PC-9 (cell line): ENCODE measurements at places on chromosomes 13 and 19.

DNA sequence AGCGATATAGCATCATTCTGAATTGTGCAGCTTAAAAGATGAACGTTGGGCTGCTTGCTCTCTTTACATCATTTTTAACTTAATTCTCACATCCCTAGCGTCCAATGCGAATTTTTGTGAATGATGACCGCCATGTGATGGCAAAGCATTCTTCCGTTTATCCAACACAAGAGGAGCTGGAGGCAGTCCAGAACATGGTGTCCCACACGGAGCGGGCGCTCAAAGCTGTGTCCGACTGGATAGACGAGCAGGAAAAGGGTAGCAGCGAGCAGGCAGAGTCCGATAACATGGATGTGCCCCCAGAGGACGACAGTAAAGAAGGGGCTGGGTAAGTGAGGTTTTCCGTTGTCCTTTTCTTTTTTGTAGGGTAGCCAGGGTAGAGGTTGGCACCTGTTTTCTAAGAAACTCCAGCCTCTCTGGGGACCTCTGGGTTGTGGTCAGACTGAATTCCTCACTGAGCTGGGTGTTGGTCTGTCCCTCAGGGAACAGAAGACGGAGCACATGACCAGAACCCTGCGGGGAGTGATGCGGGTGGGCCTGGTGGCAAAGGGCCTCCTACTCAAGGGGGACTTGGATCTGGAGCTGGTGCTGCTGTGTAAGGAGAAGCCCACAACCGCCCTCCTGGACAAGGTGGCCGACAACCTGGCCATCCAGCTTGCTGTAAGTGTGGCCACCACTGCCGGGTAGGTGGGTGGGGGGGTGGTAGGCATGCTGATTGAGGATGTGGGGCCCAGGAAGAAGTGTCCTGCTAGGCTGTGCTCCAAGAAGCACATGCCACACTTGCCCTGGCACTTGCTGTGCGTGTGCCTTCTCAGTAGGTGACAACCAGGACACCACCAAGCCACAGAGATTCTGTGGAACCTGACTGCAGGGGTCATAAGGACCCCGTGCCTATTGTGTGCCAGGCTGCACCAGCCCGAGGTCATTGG, 17.0 kb downstream of the ILF3 start:
- no peak for DNase-seq

- no peak for DNase-seq
Observed at GRCh38 chr13:19586904-19587634, 25.7 kb upstream of the TPTE2 start.

GRCh38 chr13:58950911-58951310, 1212.8 kb downstream of the DIAPH3 start:
- no peak for DNase-seq

DNA sequence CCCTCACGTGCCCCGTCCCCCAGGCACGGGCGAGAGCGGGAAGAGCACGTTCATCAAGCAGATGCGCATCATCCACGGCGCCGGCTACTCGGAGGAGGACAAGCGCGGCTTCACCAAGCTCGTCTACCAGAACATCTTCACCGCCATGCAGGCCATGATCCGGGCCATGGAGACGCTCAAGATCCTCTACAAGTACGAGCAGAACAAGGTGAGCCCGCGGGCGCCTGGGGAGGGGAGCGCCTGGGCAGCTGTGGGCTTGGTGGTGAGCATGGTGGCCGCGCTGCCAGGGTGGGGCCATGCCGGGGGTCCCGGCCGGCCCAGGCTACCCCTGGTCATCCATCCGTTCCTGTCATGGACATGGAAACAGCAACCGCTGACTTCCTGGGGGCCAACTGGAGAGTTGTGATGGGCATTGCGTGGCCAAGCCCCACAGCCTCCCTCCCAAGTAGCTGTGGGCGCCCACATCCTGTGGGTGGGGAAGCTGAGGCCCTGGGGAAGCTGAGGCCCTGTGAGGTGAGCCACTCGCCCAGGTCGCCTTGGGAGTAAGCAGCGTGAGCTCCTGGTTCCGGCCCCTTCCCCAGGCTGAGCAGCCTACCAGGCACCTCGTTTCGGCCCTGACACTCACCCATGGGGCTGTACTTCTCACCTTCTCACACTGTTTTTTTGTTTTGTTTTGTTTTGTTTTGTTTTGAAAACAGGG, 16.1 kb downstream of the GNA11 start:
- no peak for DNase-seq

DNA sequence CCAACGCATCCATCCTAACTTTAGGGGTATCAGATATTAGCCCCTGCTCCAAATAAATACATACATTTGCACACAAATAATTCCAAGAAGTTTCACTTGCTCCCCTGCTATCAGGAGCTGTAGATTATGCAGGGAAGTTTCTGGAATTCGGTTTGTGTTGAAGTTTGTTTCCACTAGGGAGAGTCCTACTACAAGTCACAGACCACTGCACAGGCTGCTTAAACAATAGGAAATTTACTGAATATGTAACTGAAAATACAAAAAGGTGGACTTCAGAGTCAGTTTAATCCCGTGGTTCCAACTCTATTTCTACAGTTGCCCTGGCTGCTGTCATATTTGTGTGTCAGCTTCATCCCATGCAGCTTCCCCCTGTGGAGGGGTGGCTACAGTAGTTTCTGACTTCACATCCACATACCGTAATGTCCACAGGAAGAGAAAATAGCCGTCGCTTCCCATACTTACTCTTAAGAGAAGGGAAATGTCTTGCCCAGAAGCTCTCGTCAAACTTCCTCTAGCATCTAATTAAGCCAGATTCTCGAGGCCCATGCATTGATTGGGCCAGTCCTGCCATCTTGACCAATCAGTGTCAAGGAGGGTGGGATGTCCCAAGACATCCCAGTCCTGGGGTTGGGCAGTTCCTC, 286.6 kb downstream of the COG6 start:
- no peak for DNase-seq

DNA sequence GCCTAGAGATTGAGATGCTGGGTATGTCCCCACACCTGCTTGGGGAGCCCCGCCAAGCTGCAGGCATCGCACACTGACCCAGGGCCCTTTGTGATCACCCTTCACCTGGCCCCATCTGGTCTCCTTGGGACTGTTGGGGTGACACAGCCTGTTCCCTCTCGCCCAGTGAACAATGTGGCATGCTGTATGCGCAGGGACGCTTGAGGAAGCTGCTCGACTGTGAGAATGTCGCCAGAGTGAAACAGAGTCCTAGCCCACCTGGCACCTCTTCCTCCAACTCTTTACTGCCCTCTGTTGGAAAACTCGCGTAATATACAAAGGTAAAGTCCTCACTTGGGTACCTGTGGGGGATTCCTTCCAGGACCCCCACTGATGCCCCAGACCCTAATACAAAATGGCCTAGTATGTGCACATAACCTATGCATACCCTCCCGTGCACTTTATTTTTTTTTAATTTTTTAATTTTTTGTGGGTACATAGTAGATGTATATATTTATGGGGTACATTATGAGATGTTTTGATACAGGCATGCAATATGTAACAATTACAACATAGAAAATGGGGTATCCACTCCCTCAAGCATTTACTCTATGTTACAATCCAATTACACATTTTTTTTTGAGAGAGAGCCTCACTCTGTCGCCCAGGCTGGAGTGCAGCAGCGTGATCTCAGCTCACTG, 9.0 kb downstream of the BLOC1S3 start:
- no peak for DNase-seq

GRCh38 chr13:98557937-98558792, 18.7 kb downstream of the STK24 start:
- DNase-seq, result no peak

GRCh38 chr13:34152409-34152808, 334.5 kb downstream of the RFC3 start:
- no peak for DNase-seq

- DNase-seq, result peak; percentile 85
Observed at GRCh38 chr19:7871437-7872305, 2.5 kb downstream of the PRR36 start.

DNA sequence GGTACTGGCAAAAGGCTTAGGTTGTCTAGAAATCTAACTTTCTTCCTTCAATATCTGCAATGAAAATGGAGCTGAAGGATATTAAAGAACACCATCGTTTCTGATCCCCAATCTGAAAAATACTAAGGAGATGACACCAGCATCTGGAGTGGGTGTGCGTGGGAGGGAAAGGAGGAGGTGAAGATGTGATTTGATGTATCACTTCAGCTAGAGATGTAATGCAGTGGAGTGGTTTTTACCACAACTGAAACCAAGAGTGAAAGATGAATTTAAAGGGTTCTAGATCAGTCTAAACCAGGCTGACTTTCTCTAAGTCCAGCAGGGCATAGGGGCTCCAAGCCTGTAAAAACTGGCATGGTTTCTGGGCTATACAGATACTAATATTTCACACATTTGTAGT, 148.4 kb downstream of the AKAP11 start:
- no peak for DNase-seq

- no peak for DNase-seq
Observed at GRCh38 chr13:43448605-43449336, 338.0 kb downstream of the ENOX1 start.

DNA sequence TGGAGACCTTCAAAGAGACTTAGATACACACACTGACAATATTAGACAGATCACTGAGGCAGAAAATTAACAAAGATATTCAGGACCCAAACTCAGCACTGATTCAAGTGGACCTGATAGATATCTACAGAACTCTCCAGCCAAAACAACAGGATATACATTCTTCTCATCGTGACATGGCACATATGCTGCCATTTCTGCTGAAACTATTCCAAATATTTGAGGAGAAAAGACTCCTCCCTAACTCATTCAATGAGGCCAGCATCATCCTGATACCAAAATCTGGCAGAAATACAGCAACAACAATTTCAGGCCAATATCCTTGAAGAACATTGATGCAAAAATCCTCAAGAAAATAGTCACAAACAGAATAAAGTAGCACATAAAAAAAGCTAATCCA, 53.3 kb downstream of the TRPC4 start:
- DNase-seq, result no peak

- DNase-seq, result no peak
Observed at GRCh38 chr19:50328873-50329145, 368 bp downstream of the KCNC3 start.

DNA sequence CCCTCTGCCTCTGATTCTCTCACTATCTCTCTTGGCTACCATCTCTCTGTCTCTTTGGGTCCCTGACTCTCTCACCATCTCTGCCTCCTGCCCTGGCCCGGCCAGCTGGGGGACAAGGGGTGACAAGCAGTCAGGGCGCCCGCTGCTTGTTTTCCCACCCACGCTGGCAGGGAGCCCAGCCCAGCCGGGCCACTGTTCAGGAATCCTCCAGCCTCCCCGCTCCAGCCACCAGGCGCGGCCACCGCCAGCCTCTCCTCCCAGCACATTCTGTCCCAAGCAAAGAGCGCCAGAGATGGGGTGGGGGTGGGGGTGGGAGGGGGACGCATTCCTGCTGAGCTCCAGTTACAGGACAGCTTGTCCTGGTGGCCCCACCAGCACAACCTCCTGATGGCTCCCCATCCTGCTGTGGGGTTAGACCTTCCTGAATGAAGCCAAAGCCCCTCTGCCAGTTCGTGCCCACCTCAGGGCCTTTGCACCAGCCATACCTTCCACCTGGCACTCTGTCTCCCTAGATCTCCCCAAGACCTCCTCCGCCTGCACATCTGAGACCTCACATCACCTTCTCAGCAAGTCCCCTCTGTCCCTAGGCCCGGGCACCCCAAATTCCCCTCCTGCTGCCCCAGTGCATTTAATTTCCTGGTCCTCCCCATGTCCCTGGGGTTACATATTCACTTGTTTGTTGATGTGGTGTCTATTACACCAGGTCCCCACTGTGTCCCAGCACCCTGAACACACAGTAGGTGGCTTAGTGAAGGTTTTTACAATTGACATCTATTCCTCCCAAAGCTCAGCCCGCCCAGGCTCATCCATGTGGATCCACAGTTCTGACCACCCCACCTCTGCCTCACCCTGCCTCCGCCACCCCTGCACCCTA, 12.5 kb downstream of the ARRDC2 start:
- DNase-seq, result peak; percentile 54

DNA sequence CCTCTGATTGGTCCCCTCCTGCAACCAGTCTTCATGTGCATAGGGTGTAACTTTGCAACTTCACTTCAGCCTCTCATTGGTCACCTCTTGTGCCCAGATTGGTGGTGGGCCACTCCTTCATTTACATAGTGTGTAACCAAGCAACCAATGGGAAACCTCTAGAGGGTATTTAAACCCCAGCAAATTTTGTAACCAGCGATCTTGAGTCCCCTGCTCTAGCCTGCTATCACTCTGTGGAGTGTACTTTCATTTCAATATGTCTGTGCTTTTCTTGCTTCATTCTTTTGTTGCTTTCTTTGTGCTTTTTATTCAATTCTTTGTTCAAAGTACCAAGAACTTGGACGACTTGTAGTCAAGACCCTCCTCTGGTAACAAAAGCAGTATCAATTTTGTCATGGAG, 1336.9 kb upstream of the SPRY2 start:
- DNase-seq, result no peak

GRCh38 chr13:24348385-24348784, 39.0 kb downstream of the C1QTNF9 start:
- peak; percentile 87 for DNase-seq

DNA sequence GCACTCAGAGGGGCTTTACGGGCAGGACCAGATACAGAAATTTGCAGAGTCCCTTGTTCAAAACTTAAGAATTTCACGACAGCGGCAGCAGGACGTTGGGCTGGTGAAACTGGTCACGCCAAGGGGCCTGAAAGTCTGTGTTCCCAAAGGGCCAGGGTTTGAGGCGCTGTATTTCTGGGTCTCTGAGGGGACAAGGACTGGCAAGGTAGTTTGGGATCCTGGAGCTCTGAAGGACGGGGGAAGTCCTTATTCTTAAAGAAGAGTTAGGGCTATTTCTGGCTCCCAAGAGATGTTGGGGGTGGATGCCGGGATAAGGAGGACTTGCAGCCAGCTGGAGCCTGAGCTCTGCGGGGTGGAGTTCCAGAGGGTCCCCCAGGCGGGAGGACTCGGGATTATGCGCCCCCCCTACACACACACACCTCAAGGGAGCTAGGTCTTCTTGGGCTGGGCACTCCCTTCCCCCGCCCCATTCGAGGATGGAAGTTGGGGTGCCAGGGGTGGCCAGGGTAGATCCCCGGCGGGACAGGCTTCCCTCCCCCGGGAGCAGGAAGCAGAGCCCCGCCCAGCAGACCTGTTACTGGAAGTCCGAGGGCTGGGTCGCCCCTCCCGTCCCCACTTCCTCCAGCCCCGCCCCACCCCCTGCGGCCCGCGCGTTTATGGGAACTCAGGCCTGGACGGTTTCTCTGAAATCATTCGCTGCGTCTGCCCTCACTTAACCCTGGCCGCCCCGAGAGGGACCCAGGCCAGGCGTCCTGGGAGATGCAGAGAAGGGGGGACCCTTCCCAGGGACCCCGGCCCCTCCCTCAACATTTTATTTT, 5.6 kb downstream of the BCL3 start:
- peak; percentile 85 for DNase-seq

DNA sequence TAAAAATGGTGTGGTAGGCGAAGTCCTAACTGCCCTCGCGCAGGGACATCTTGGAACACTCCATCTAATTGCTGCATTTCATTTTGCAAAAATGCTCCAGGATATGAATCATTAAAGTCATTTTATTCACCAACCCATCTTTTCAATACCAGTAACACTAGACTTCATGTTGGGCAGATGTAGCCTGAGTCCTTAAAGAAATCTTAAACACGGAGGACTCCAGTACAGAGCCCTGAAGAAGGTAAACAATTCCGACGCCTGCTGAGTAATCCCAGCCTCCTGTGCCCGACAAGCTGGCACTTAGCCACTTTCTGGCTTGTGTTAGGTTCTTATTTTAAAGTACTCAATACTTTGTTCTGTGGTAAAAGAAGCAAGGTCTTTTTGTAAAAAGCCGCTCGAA, 58.0 kb upstream of the IRS2 start:
- DNase-seq, result no peak
